Glomerular endothelial cell (primary cell): ENCODE measurements at places on chromosomes 16 and 17.

DNA sequence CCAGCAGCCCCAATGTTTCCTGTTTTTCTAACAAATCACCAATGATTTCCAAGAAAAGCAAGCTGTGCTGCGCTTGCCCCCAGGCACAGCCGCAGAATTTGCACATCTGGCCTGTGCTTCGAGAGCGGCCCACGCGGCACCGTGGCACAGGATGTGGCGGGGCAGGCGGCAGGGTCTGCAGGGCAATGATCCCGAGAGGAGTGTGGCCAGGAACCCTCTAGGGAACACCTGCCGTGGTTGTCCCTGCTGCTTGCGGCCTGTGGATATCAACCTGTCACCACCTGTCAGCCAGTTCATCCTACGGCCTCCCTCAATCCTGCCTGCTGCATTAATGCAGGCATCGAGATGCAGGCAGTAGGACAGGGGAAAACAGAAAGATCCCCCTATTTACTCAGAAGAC is 24.0 kb downstream of the PIK3R5 start:
- DNase-seq: no peak

- no peak for DNase-seq
These were observed 26.5 kb upstream of the PHF12 start for GRCh38 chr17:28977659-28978355.

GRCh38 chr17:13931800-13932460 is 137.4 kb upstream of the COX10 start:
- no peak for DNase-seq

- no peak for DNase-seq
These were observed 70.6 kb upstream of the KSR1 start for GRCh38 chr17:27385626-27386025.

DNA sequence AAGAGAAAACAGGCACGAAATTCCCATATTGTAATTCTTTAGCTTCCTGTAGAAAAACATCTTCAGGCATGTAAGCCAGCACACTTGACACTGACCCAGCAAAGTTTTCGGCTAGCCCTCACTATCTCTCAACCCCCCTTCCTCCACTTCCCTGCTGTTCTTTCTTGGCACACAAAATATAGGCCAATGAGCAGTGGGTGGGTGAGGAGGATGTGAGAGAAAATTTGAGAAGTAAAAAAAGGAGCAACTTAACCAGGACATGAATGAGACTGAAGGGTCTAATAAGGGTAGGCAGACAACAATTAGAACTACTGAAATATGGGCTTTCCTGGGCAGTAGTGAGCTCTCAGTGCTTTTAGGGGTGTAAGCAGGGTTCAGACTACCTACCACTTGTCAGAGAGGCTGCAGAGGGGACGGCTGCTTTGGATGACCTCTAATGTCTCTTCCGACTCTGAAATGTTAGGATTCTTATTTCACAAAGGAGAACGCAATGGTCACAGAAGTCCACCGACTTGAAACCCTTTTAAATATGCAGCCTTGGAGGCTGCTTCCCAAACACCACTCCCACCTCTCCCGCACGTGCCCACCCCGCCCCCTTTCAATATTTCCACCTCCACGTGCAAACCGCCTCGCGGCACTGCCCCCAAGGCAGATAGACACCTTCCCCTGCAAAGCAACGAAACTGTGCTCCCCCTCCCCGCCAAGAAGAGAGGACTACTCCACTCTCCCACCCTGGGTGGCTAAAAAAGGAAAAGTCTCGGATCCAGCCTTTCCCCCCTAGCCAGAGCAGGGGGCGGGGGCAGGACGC is 889 bp downstream of the MBTD1 start:
- no peak for DNase-seq

GRCh38 chr16:89476811-89477261 is 13.5 kb downstream of the ANKRD11 start:
- no peak for DNase-seq

GRCh38 chr17:49850772-49851386 is 3.0 kb upstream of the TAC4 start:
- no peak for DNase-seq

DNA sequence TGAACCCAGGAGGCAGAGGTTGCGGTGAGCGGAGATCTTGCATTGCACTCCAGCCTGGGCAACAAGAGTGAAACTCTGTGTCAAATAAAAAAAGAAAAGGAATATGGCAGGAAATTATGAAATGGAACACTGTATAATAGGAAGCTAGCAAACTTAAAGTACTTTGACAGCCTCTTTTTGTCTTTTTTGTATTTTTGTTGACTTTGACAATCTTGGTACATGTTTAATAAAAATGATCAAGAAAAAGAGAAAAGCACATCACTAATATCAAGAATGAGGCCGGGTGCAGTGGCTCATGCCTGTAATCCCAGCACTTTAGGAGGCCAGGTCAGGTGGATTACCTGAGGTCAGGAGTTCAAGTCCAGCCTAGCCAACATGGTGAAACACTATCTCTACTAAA is 5.5 kb downstream of the ATF7IP2 start:
- DNase-seq: no peak

GRCh38 chr17:56592487-56593085 is 913 bp upstream of the NOG start:
- no peak for DNase-seq

GRCh38 chr17:79955691-79956440 is 79.8 kb downstream of the TBC1D16 start:
- DNase-seq: no peak

- DNase-seq: no peak
These were observed 92.8 kb downstream of the CHD9 start for GRCh38 chr16:53147500-53148065.

DNA sequence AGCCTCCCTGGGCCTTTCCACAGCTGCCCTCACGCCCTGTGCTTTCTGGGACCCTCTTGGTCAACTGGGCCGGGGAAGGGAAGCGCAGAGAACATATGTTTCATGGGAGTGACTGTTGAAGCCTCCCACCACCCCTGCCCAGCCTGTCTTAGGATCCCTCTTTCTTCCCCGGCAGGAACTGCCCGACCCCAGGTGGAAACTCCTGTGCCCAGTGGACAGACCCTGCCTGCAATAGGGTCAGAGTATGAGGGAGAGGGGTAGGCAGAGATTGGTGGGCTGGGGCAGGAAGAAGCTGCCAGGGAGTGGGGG is 10.5 kb downstream of the HEXIM2 start:
- DNase-seq: no peak

DNA sequence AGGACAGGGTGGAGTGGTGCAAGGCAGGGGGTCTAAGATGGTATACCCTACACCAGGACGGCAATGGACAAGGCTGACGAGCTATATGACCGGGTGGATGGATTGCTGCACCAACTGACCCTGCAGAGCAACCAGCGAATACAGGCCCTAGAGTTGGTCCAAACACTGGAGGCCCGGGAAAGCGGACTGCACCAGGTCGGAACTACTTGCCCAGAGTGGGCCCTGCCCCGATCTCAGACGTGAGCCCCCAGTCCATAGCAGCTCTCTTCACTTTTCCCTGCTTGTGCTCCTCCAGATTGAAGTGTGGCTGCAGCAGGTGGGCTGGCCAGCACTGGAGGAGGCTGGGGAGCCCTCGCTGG is 3.1 kb downstream of the PLEKHG4 start:
- DNase-seq: no peak

- no peak for DNase-seq
These were observed at the start of gene DHRS7C for GRCh38 chr17:9790889-9791876. TSS of gene DHRS7C (minus strand) at chr17:9791592. CDS start at chr17:9791284, 308 bp downstream.
